ENCODE measurements at places on chromosomes 2 and 18. TPM values are rescaled to one million over a fixed set of nuclear protein-coding genes. Genes with fewer than 3 reads are reported as not detected.

RTP5 gene
- not detected for total RNA-seq

ANO7 gene
- total RNA-seq: 0.36 TPM

GRCh38 chr2:12921321-12921720 lies 204.6 kb downstream of the TRIB2 start:
- DNase-seq: no peak

- no peak for DNase-seq
Measured at GRCh38 chr18:57887543-57888383, 84.6 kb upstream of the ATP8B1 start.

DNA sequence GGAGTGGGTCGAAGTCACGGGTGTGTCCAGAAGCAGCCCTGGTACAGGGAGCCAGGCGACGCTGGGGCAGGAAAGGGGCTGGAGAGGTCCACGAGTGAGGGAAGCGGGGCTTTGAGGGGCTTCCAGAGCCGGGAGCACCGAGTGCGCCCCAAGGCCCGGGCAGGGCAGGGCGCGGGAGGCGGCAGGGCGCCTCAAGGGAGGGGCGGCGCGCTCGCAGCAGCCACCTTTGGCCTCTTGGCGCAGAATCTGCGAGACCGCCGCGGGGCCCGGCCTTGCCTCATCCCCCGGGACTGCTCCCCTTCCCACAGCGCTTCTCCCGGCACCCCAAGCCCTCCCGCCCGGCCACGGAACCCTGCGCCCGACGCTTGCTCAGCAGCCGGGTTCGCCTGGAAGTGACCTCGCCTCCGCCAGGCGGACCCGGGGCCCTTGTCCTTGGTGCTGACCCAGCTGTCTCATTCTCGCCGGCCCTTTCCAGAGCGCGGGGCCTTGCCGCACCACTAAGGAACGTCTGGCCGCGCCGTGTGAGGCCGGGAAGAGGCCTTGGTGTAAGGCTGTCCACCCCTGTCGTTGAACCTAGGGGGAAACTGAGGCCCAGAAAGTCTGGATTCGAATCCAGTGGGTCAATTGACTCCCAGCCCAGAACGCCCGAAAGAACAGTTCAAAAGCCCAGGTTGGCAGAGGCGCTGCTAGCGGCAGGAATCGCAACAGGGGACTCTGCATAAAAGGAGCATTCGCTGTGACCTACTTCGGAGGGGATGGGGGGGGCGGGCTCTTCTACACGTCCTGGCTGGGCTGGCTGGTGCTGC lies 584 bp upstream of the DNER start:
- DNase-seq: no peak

DNA sequence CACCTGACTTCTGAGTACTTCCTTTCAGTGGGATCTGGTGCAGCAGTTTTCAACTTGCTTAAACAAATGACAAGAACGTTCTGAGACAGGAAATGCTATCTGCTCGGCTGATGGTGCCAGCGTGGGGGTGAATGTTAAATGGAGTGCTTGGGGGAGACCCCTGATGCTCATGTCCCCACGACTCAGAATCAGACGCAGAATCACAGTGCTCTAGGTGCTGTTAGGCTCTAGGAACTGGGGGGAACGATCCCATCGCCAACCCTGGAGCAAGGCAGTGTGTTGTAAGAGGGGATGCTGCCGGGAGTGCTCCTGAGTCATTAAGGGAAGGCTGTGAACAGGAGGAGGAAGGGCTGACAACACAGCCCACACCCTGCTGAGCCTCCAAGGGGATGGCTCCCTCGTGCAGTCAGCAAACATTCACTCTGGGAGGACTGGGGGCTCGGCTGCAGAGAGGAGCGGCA lies 34.1 kb upstream of the KCNF1 start:
- DNase-seq: no peak

DNA sequence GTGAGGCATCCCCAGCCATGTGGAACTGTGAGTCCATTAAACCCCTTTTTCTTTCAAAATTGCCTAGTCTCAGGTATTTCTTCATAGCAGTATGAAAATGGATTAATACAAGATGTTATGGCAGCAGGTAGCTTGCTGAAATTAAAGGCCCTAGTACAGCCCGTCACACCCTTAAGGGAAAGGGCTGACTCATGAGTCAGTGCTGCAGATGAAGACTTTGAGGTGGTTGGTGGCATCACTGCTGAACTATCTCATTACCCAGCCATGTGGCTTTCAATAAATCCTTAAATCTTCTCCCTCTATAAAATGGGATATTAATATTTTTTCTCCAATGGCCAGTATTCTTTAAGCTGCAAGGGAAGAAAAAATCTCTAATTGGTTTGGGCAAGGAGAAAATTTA lies 226.1 kb upstream of the CCDC68 start:
- DNase-seq: no peak

GRCh38 chr2:43444989-43445645 lies 150.7 kb downstream of the THADA start:
- no peak for DNase-seq

DNA sequence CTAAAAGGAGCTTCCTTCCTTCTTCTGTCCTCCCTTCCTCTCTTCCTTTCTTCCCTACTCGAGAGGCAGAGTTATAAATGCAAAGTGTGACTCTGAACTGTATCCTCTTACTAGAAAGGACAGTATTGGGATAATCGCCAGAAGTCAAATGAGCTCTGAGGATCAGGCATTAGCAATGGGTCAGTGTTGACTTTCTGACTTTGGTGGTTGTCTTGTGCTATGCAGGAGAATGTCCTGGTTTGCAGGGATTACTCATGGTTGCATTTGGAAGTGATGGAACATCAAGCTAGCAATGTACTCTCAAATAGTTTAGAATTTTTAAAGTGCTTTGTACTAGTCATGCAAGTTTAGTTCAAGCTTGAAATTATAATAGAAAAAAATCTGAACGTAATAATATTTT lies 115.6 kb downstream of the TXNL1 start:
- no peak for DNase-seq

- DNase-seq: no peak
Measured at GRCh38 chr18:57954935-57955334, 89.1 kb upstream of the NEDD4L start.

Measured in gastrocnemius medialis (tissue), 4 donors.